Thymus (tissue), 14 donors: ENCODE measurements at places on chromosomes 4 and X. TPM values are rescaled to one million over a fixed set of nuclear protein-coding genes. Genes with fewer than 3 reads are reported as not detected.

DNA sequence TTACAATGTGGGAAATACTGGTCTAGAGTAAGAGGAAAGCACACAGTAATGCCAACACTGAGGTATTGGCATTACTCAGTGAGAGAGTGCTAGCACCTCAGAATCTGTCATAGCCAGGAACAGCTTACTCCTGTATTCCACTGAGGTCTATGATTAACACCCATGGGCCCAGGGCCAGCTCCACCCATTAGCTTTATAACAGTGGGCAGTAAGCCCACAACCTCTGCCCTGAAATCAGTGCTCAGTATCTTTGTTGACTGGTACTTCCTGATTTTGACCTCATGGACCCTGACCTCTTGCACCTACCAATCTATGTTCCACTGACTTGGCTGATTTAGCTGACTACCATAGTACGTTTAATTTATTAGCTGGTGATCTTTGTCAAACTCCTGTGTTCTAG, 56.1 kb downstream of the LANCL3 start:
- no peak for DNase-seq

DNA sequence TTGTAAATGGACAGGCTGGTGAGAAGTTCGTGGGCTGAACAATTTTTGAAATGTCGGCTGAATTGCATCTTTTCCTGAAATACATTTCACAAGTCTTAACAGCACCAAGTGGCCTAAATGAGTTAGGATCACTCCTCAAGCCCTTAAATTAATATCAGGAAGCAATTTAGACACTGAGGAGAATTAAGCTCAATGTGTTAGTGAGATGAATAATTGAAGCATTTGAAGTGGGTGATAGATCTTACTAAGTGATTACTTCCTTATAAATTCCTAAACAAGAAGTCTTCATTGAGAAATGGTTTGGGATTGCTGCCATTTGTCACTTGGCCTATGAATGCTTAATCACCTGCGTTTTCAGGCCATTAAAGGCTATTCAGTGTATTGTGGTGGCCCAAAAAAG, 116.8 kb downstream of the NAA11 start:
- DNase-seq = no peak

GRCh38 chrX:132442691-132443090, 46.1 kb downstream of the MBNL3 start:
- no peak for DNase-seq

DNA sequence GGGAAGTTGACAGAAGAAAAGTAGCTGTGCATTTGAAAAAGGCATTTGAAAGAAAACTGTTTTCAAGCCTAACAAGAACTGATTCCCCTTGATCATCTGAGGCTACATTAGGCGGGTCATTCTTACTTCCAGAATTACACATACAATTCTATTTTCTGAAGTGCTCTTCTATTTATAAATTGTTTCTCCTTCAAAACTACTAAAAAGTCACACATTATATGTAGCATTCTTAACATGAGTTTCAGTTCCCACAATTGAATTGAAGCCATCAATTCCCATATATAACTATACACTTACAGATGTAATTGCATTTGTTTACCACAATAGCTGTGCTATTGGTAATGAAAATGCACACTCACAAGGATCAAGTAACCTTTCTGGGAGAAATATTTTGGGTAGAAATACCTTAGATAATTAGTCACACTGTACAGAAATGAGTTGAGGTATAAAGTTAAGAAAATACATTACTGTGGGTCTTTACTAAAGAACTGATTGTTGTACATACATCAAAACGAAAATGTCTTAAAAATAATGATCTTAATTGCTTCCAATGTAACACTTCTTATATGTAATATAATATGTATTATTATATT, 1688.0 kb upstream of the AGA start:
- DNase-seq = no peak

DNA sequence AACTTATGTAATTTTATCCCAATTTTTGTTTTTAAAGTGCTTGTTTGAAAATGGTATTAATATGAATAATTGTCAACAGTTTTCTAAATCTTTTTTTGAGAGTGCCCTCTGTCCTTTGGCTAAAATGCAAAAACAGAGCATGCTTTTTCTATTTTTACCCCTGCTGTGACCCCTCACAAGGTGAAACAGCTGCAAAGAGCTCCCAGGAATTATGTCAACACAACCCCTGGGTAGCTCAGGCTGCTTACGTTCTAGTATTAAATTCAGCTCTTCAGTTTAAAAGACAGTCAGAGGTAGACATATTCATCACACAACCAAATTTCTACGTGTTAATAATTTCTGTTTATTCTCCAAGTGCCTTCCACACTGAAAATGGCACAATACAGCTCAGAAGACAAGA, 367.5 kb downstream of the PRDM5 start:
- DNase-seq = no peak

DNA sequence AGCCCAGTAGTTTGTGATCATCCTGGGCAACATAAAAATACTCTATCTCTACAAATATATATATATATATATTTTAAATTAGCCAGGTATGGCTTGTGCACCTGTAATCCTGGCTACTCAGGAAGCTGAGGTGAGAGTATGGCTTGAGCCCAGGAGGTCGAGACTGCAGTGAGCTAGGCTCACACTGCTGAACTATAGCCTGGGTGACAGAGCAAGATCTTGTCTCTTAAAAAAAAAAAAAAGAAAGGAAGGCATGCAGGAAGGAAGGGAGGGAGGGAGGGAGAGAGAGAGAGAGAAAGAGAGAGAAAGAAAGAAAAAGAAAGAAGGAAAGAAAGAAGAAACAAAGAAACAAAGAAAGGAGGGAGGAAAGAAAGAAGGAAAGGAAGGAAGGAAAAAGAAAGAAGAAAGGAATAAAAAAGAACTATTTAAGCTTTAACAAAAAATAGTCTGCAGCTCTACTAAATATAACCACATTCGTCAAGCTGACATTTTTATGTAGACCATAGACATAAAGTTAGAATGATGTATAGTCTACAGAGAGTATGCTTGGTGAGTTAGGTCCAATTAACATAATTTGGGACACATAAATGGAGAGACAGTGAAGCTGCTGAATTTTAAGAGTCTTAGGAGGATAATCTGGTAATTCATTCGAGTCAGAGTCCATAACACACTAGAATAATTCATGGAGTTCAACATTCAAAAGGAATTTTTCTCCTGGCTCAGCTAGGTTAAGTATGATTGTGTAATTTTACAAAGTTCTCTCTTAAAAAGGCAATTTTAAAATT, 111.9 kb downstream of the GLRA3 start:
- DNase-seq = no peak

DNA sequence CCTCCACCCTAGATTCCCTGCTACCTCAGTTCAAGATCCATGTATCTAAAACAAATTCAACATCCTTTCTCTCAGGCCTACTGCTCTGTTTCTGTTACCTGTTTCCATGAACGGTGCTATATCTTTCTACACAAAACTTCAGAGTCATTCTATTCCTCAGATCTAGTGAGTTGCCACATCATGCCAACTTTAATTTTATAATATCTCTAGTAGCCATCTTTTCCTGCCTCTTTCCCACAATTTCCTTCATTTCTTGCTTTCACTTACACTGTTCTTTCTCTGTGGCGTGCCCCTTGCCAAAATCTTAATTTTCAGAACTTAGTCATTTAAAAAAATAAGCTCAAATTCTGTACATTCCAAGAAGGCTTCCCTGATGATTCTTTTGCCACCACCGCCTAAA, 15.2 kb downstream of the GUCY1A1 start:
- DNase-seq = no peak

DNA sequence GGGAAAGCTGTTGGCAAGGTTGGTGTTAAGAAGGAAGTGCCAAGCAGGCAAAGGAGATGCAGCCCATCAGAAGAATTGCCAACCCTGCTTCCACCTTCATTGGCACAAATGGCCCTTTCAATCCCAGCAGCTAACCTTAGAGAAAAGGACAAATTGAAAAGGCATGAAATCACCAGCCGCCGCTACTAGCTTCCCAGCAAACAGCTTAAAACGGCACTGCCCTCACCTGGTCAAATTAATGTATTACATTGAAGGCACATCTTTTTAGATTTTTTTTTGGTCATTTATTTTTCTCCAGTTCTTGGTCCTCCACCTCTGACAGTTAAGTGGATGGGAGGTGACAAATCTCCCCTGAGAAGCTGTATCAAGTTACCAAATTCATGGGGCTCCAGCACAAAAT, 51.0 kb upstream of the NHSL2 start:
- peak; percentile 6 for DNase-seq

- DNase-seq = no peak
Observed at GRCh38 chr4:189129044-189129694, 811.5 kb upstream of the FRG1 start.

- no peak for DNase-seq
Observed at GRCh38 chr4:24810871-24811631, 15.7 kb downstream of the SOD3 start.

- no peak for DNase-seq
Observed at GRCh38 chrX:9037296-9037695, 3.4 kb upstream of the FAM9B start.

- DNase-seq = no peak
Observed at GRCh38 chr4:148808416-148808815, 366.2 kb upstream of the NR3C2 start.

- DNase-seq = no peak
Observed at GRCh38 chrX:124829930-124830329, 483.6 kb downstream of the SH2D1A start.

DNA sequence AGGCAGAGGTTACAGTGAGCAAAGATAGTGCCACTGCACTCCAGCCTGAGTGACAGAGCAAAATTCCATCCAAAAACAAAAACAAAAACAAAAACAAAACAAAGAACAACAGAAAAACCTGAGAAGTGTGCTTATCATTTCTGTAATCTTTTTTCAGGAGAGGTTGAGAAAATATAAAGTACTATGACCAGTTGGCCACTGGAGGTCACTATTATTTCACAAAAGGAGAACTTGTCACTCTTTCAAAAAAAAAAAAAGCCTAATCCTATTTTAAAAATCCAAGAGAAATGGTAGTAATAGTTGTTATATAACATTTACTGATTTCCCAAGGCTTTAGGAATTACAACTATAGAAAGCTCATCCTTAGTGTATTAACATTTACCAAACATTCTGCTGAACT, 24.9 kb upstream of the RNF150 start:
- DNase-seq = no peak

DNA sequence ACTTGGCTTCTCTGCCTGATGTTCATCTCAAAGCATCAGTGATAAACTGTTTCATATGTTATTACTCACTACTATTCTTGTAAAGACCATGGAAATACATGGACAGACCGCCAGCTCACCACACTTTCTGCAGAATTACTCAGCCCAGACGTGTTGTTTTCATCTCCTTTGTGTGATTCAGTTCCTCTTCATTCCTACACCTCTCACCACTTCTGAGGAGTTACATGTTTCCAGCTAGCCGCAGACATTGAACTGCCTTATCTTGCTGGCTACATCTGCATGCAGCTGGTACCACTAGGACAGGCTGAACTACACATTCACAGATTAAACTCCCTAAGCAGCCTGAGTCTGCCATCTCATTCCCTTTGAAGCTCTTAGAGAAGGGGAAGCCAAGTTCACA, 443.2 kb upstream of the FGF16 start:
- DNase-seq = peak; percentile 9

GRCh38 chr4:59180161-59180560, 2020.0 kb upstream of the ADGRL3 start:
- DNase-seq = no peak

GRCh38 chrX:150446151-150446550, 83.0 kb downstream of the MAMLD1 start:
- DNase-seq = no peak

DNA sequence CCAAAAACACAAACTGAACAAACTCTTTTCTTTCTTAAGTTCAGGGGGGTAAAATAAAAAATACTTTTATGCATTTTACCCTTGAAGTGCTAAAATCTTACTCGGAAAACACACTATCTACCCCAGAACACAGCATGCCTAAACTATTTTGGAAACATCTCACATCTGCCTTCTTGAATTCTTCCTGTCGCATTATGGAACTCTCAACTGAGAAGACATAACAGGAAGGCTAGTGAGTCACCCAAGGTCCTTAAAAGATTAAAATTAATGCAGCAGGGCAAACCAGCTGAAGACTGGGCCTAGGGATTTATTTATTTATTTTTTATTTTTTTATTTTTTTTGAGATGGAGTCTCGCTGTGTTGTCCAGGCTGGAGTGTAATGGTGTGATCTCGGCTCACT, 208.2 kb downstream of the APBB2 start:
- no peak for DNase-seq

GRCh38 chrX:71532078-71532752, 689 bp upstream of the OGT start:
- peak; percentile 83 for DNase-seq

DNA sequence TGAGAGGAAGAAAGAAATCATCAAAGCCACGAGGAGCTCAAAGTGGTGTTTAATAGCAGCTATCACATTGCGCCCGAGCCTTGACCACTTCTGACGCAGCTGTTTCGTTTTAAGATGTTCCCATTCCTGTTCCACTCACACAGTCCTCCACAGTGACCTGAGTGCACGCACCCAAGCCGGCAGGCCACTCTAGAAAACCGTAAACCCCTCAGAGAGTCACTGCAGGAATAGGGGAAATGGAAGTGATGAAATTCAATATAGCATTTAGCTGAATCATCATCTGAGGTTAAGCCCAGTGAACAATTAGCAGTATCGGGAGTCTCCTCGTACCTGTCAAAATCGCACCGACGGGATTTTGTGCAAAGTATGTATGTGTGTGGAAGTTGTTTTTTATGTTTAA, 17.9 kb upstream of the HAND2 start:
- DNase-seq = no peak

DNA sequence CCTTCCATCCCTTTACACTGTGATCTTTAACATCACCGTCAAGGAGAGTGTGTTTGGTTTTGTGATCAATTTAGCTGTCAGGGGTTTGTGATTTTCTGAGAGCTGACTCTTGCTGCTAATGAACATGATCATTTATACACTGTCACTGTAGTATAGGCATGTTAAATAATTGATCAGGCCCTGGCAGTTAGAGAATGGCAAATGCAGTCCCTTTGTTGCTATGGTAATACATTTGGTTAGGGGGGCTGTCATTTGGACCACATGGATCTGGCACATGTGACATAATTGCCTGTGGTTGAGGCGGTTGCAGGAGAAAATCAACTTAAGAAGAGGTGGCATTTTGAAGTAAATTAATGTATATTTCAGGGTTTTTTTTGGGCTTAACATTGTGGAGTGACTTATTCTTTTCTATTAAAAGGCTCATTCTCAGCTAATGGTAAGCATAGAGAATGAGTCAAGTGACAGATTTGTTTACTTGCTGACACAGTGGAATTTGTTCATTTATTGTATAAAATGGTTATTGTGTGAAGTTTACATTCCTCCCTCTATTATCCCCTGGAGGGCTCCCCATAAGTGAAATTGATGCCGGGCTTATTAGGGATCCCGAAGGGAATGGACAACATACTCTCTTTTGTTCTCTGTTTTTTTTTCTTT, 114.0 kb downstream of the FHIP1A start:
- DNase-seq = no peak

- DNase-seq = no peak
Observed at GRCh38 chr4:10460313-10461047, 3.3 kb upstream of the ZNF518B start.

GRCh38 chr4:111064342-111064993, 441.6 kb upstream of the PITX2 start:
- no peak for DNase-seq

GRCh38 chr4:36332782-36333131, 51.3 kb downstream of the DTHD1 start:
- DNase-seq = no peak

GRCh38 chr4:47837094-47837907, 566 bp downstream of the CORIN start:
- DNase-seq = peak; percentile 32

Gene TMEM156
- 15.0 TPM for total RNA-seq

Gene C4orf46
- 8.6 TPM for total RNA-seq

Gene TMPRSS11D
- 0.05 TPM for total RNA-seq

Gene SCML1
- 10.2 TPM for total RNA-seq

Gene OTC
- total RNA-seq = 0.05 TPM

Gene BGN
- total RNA-seq = 3.4 TPM

Gene DNAAF6
- total RNA-seq = 0.05 TPM

Gene ARHGAP6
- total RNA-seq = 0.71 TPM
